ENCODE measurements at places on chromosomes 7 and 10.

GRCh38 chr10:51001587-51001986 is 72.7 kb upstream of the PRKG1 start:
- DNase-seq: peak; percentile 47

DNA sequence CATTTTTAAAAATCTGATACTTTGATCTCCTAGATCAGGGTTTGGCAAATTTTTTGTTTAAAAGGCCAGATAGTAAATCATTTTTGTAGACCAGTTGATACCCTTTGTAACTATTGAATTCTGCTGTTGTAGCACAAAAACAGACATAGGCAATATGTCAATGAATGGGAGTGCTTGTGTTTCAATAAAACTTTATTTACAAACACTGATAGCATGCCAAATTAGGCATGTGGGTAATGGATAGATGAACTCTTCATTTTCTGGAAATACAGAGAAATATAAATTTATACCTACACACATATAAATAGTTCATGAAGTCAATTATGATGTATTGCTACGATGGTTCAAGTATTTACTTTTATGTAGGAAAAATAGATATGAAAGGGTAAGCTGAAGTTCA is 60.4 kb downstream of the SEMA3A start:
- DNase-seq: no peak

DNA sequence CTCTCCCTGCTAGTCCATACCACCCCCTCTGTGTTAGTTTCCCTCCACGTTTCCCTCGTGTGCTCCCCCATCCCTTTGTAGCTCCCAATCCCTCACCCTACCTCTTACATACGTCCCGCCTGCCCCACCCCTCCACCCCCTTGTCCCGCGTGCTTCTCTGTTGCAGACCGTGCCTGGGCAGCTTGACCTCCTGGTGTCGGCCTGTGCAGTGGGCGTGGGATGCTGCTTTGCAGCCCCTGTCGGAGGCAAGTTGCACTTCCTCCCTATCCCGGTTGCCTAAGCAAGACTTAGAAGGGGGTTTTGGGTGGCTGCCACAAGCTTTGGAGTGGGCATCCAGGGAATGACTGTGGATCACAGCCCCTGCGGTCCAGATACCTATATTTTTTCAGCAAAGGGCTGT is 7.7 kb downstream of the CLCN1 start:
- no peak for DNase-seq

DNA sequence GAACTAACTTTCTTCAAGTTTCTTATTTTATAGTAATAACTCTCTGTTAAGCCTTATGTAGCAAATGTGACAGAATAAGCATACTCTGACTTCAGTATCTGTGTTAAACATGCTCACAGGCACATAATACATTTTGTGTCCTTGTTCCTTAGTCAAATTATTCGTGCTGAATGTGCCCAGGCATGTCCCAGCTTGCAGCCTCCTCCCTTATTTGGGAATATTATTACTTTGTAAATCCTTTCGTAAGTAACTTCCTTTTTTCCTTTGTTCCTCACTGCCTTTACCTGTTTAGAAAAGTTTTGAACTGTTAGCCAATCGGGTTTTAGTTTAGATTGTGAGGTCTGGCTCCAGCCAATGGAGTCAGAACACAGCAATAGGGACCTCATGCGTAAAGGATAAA is 46.9 kb downstream of the GALNT11 start:
- DNase-seq: no peak

DNA sequence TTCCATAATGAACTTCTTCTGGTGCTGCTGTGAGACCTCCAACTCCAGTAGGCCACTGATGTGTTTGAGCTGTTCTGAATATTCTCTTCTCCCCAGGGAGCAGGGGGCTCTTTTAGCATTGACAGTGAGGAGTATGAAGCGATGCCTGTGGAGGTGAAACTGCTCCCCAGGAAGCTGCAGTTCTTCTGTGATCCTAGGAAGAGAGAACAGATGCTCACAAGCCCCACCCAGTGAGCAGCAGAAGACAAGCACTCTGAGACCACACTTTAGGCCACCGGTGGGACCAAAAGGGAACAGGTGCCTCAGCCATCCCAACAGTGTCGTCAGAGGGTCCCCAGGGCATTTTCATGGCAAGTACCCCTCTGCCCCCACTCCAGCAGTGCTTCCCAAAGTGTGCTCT is 49.3 kb downstream of the DENND11 start:
- DNase-seq: no peak

DNA sequence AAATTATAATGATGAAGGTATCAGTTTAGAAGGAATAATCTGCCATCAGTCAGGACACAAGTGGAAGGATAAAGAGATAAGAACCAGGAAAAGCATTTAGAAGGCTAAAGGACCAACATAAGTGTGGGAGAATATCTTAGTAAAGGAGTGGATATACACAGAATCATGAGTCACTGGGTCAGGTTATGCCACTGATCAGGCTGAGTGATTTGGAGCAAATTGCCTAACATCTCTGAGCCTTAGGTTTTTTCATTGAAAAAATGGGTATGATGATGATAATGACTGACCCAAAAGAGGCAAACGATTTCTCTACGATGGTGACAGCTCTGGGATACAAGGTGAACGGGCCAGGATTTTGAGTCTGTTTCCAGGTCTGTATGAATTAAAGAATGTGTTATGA is 2.8 kb upstream of the CUL1 start:
- DNase-seq: no peak

GRCh38 chr7:51226916-51227535 is 89.6 kb downstream of the COBL start:
- DNase-seq: no peak

DNA sequence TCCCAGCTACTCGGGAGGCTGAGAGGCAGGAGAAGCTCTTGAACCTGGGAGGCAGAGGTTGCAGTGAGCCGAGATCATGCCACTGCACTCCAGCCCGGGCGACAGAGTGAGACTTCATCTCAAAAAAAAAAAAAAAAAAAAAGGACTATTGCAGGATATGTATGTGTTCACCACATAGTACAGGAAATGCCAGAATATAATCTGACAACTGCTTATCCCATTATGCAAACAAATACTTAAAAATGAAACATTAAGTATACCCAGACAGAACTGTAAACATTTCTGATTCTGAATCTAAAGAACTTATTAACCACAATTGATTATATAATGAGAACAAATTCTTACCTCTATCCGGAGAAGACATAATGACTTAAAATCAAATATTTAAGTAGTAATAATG is 18.7 kb downstream of the DKK1 start:
- peak; percentile 25 for DNase-seq

DNA sequence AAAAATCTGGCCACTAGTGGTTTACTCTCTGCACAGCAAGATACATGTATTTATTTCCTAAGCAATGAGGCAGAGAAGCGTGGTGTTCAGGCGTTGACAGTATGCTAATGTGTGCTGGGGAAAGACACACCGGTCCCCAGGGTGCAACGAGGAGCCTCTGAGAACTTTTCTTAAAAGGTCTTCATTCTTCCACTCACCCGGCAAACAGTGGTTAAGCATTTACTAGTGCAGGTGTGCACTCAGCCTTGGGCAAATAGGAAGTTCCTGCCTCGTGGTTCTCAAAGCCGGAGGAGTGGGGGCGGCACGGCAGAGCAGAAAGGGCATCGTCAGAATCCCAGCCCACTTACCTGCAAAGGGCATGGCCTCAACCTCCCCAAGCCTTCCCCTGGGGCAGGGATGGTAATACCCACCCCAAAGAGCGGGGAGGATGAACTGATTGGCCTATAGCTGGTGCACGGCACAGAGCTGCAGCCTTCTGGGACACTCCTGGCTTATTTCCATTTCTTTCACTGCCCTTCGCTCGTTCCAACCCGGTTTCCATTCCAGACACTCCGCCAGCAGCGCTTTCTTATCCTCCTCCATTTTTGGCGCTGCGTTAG is 184.3 kb upstream of the CTBP2 start:
- no peak for DNase-seq

- no peak for DNase-seq
These were observed 22.7 kb upstream of the WASHC2A start for GRCh38 chr10:50044941-50045664.

- DNase-seq: no peak
These were observed 12.1 kb upstream of the CSTF2T start for GRCh38 chr10:51711519-51711891.

DNA sequence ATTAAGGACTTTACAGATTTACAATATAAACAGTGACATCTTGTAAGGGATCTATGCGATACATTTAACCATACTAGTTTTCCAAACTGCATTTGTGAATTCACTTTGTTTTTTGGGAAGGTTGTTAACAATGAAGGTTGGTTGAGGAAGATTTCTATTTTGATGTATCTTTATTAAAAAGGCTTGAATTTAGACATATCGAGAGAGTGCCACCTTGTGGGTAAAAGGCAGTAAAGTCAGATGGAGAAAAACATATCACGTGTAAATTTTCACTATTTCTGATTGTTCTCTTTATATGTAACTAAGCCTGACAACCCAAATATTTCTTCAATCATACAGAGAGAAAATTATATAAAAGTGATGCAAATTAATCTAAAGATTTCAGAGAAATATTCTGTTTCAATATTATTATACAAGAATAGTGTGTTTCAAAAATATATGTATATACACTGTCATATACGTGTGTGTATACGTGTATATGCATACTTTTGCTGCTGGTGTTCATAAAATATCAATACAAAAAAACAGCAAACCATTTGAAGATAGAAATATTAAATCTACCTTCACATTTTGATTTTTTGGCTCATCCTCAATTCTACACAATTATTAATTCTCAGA is 988.6 kb downstream of the SORCS1 start:
- DNase-seq: peak; percentile 12

GRCh38 chr10:69883310-69884023 is 81.8 kb downstream of the COL13A1 start:
- no peak for DNase-seq

GRCh38 chr7:50795831-50796230 is 13.1 kb upstream of the GRB10 start:
- no peak for DNase-seq

GRCh38 chr7:149685455-149685854 is 87.9 kb downstream of the ZNF467 start:
- no peak for DNase-seq

DNA sequence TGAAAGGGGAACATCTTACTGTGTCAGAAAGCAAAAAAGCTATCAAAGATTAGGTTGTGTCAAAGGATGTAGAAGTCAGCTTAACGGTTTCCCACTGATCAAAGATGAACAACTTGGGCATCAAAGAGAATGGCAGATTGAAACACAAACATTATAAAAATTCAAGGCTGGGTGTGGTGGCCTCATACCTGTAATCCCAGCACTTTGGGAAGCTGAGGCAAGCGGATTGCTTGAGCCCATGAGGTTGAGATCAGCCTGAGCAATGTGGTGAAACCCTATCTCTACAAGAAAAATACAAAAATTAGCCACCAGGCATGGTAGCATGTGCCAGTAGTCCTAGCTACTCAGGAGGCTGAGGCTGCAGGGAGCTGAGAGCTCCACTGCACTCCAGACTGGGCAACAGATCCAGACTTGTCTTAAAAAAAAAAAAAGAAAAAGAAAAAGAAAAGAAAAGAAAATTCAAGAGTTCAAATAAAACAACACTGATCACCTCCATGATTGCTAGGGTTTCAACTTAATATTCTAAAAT is 34.5 kb downstream of the RTKN2 start:
- DNase-seq: no peak

- no peak for DNase-seq
These were observed 22.3 kb upstream of the AGR3 start for GRCh38 chr7:16904076-16904475.

- DNase-seq: no peak
These were observed 1020.9 kb downstream of the GATA3 start for GRCh38 chr10:9075420-9075819.

DNA sequence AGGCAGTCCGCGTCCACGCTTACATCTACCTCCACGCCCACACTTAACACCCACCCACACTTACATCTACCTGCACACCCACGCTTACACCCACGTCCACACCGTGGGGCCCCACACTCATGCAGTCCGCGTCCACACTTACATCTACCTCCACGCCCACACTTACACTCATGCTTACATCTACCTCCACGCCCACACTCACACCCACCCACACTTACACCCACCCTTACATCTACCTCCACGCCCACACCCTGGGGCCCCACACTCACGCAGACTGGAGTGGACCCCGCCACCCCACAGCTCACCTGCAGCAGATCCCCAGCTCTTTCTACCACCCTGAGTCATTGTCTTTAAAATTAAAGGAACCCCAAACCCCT is 32.4 kb upstream of the PWWP2B start:
- peak; percentile 6 for DNase-seq
